ENCODE measurements at places on chromosomes 1 and 21.
A peak's percentile ranks its signal among the peaks of the same experiment; 100 is the strongest.

DNA sequence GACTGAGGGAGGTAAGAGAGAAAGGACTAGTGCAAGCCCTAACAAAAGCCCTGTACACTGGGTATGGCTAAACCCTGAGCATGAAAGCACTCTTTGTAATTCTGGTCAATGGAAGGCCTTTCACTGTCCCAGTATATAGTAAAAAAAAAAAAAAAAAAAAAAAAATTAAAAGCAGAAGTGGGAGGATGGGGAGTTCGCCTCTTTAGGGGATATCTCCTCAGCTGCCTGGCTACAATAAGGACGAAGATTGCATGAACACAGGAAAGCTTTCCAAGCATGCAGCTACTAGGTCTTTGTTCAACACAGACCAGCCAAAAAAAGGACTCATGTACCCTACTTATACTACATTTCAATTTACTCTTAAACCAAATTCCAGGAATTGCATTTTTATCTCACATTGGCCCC lies 59.1 kb downstream of the EIF4G3 start:
- no peaks in the 10 kb centered on the region for H3K36me3 ChIP-seq
- H3K27ac ChIP-seq: peak overlapping the region; percentile 55
- no peaks in the 10 kb centered on the region for H3K27me3 ChIP-seq
- H3K4me1 ChIP-seq: peaks cover 13% of the 10 kb centered on the region
- DNase-seq: peak; percentile 47

GRCh38 chr21:42298237-42298636 lies 17.0 kb downstream of the TFF3 start:
- H3K4me1 ChIP-seq: peaks cover 21% of the 10 kb centered on the region
- no peak for DNase-seq
- no peak overlapping the region for H3K4me3 ChIP-seq
- no peaks in the 10 kb centered on the region for H3K27me3 ChIP-seq
- H3K27ac ChIP-seq: no peak overlapping the region

- no peak for DNase-seq
- H3K27me3 ChIP-seq: no peaks in the 10 kb centered on the region
- no peak overlapping the region for H3K27ac ChIP-seq
- no peaks in the 10 kb centered on the region for H3K4me1 ChIP-seq
These were observed 147.4 kb downstream of the ZNF281 start for GRCh38 chr1:200262326-200262965.

- H3K27ac ChIP-seq: no peak overlapping the region
- H3K36me3 ChIP-seq: no peaks in the 10 kb centered on the region
- DNase-seq: no peak
- no peak overlapping the region for H3K4me3 ChIP-seq
These were observed 101.4 kb downstream of the SIPA1L2 start for GRCh38 chr1:232528472-232529089.

DNA sequence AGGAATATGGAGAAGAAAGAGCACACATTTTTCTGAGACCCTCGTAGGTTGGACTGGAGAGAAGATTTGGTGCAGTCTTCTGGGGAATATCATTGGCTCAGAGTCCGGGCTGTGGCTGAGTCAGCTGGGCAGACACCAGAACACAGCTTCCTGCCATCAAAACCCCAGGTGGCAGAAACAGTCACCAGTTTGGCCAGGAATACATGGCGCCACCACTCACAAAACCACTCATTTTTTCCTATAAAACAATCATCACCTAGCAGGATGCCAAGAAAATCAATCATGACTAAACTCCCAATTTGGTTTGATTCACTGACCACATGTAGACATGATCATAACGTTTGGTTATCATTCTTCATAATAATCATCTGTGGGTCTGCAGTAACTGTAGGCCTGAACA lies 178.1 kb upstream of the PBX1 start:
- no peak overlapping the region for H3K4me3 ChIP-seq
- H3K36me3 ChIP-seq: no peaks in the 10 kb centered on the region
- no peak for DNase-seq
- H3K27ac ChIP-seq: no peak overlapping the region

GRCh38 chr1:15843826-15844572 lies 3.5 kb upstream of the SPEN start:
- H3K36me3 ChIP-seq: no peaks in the 10 kb centered on the region
- no peak overlapping the region for H3K27ac ChIP-seq
- peak; percentile 93 for DNase-seq
- peaks cover 9% of the 10 kb centered on the region for H3K4me1 ChIP-seq
- H3K27me3 ChIP-seq: no peaks in the 10 kb centered on the region
- H3K4me3 ChIP-seq: peak overlapping the region; percentile 29

- no peaks in the 10 kb centered on the region for H3K36me3 ChIP-seq
- H3K4me1 ChIP-seq: no peaks in the 10 kb centered on the region
- no peak overlapping the region for H3K4me3 ChIP-seq
- H3K27me3 ChIP-seq: no peaks in the 10 kb centered on the region
These were observed 72.6 kb upstream of the ARHGEF16 start for GRCh38 chr1:3381901-3382300.

DNA sequence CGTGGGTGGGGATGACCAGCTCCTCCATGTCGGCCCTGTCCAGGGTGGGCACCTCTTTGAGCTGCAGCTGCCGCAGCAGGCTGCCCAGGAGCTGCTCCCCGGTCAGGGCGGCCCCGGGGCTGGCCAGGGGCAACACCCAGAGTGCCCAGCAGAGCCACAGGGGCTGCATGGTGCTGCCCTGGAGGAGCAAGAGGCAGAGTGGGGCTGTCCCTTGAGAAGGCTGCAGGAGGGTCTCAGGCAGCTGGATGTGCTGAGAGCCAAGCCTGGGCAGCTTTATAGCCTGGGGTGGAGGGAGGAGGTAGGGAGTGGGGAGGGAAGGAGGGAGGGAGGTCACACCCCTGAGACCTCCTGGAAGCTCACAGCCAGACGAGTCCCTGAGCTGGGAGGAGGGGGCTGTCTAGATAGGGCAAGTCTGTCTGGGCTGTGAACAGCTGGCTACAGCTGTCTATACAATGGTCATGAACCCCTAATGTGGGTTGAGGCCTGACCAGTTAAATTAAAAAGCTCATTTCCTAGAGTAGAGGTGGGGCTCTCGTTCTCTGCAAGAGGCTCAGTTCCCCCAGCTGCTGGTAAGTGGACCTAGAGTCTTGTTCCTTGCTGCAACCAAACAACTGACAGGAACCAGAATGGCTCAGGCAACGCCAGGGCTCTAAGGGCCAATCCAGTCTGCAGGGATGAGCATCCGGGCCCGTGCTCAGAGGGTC lies at the start of gene LEFTY1:
Gene LEFTY1, minus strand, starts transcription at position 249 of the 704 bp plus-strand sequence. Its CDS starts 80 bp downstream, at position 169.
- no peak within 1 kb of the TSS for H3K27ac ChIP-seq
- DNase-seq: no peak
- no peaks in the 10 kb centered on the region for H3K4me1 ChIP-seq
- H3K36me3 ChIP-seq: no peaks in the 10 kb centered on the region
- H3K27me3 ChIP-seq: peaks cover 61% of the 10 kb centered on the region

- no peak overlapping the region for H3K27ac ChIP-seq
These were observed 54.7 kb downstream of the ROR1 start for GRCh38 chr1:63828322-63829044.

- H3K36me3 ChIP-seq: no peaks in the 10 kb centered on the region
- H3K27me3 ChIP-seq: peaks cover 35% of the 10 kb centered on the region
These were observed 1.1 kb downstream of the PLXNA2 start for GRCh38 chr1:208242941-208243526.

- H3K27me3 ChIP-seq: no peaks in the 10 kb centered on the region
- H3K4me1 ChIP-seq: no peaks in the 10 kb centered on the region
- H3K27ac ChIP-seq: no peak overlapping the region
- no peaks in the 10 kb centered on the region for H3K36me3 ChIP-seq
These were observed 9.8 kb downstream of the UBASH3A start for GRCh38 chr21:42413500-42413899.

DNA sequence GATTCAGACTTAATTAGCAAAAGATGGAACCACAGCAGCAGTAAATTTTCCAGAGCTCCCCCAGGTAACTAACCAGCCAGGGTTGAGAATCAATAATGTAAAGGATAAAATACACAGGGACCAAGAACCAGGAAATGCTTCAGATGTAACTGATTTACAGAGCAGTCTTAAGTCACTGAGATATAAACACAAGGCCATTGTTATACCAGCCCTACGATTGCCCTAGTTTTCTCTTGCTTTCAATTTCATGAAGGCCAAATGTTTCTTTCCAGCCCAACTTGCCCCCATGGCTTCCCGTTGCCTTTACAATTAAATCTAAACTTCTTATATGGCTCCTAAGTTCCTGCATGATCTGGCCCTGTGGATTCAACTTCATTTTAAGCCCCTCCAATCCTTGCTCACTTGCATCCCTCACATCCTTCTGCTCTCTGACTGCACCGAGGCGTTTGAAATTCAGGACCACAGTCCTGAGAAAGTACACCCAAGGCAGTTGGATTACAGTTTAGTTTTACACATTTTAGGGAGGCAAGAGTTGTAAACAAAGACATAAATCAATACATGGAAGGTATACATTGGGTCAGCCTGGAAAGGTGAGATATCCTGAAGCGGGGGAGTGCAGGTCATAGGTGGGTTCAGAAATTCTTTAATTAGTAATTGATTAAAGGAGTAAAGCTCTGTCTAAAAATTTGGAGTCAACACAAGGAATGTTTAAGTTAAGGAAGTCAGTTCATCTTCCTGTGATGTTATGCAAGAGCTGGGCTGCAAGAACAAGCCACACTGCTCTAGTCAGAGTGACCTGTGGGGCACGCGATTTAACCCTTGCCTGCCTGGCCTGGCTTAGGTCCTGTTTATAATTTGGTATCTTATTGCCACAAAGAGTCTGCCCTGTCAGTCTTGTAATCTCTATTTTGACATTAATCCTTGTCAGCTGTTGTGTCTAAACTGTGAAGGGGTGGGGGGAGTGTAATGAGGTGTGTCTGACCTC lies 69.9 kb upstream of the COG2 start:
- H3K36me3 ChIP-seq: no peaks in the 10 kb centered on the region
- no peak overlapping the region for H3K4me3 ChIP-seq
- DNase-seq: no peak
- H3K4me1 ChIP-seq: peaks cover 9% of the 10 kb centered on the region
- H3K27ac ChIP-seq: no peak overlapping the region

GRCh38 chr1:244963231-244963826 lies 99.0 kb upstream of the HNRNPU start:
- peaks cover 4% of the 10 kb centered on the region for H3K4me1 ChIP-seq
- DNase-seq: no peak
- no peak overlapping the region for H3K27ac ChIP-seq
- no peak overlapping the region for H3K4me3 ChIP-seq
- no peaks in the 10 kb centered on the region for H3K36me3 ChIP-seq
- H3K27me3 ChIP-seq: no peaks in the 10 kb centered on the region

DNA sequence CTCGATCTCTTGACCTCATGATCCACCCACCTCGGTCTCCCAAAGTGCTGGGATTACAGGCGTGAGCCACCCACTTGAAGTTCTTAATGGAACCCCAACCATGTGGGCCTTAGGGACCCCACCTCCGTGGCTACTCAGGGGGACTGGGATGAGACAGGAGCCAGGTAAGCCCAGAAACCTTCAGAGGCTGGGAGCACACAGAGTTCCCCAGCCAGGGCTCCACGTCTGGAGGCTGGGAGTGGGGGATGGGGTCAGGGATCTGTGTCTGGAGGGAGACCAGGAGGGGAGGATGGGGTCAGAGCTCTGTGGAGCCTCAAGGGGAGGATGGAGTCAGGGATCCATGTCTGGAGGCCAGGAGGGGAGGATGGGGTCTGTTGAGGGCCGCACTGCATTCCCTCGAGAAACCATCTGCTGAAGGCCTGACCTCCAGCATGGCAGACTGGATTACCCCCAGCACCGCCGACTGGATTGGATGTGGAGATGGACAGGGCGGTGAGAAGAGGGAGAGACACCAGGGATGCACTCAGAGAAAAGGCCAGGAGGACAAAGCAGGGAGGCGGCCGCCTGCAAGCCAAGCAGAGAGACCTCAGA lies 2.1 kb upstream of the FTCD start:
- no peak for DNase-seq
- no peak overlapping the region for H3K27ac ChIP-seq
- no peak overlapping the region for H3K4me3 ChIP-seq
- no peaks in the 10 kb centered on the region for H3K36me3 ChIP-seq

DNA sequence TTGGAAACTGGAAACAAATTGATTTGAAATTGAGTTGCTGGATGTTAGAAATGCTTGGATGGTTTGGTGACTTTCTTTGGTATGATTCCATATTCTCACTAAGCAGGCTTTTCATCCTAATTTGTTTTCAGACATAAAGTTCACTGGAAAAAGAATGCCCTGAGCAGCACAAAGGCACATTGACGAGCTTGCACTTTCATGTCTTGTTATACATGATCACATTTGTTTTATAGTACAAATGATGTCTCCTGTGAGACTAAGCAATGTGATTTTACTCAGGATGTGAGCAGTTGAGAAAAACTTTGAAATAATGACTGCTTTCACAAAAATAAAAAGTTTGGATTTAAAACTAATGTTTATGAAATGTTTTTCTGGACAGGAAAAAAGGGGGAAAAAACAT lies 63.6 kb downstream of the KCNT2 start:
- H3K4me3 ChIP-seq: no peak overlapping the region
- H3K36me3 ChIP-seq: no peaks in the 10 kb centered on the region
- DNase-seq: no peak
- H3K27me3 ChIP-seq: no peaks in the 10 kb centered on the region
- H3K4me1 ChIP-seq: no peaks in the 10 kb centered on the region
- no peak overlapping the region for H3K27ac ChIP-seq

DNA sequence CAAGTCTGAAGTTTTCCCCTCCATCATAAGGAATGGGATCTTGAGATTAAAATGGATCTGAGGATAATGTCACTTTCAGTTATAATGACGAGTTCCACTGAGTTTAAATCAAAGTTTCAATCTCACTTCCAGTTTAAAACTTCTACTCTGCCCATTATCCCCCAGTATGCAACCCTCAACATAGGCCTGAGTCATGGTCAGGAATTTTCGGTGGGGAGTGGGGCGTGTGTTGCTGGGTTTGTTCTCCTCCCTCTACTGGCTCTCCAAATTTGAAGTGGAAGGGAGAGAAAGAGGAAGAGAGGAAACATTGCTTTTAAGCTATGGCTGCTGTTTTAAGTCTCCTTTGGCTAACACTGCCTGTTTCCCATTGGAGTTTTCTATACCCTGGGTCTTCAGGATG lies 152.9 kb downstream of the TM2D1 start:
- no peak overlapping the region for H3K27ac ChIP-seq
- peaks cover 4% of the 10 kb centered on the region for H3K4me1 ChIP-seq
- H3K36me3 ChIP-seq: no peaks in the 10 kb centered on the region
- no peak for DNase-seq
- no peak overlapping the region for H3K4me3 ChIP-seq

DNA sequence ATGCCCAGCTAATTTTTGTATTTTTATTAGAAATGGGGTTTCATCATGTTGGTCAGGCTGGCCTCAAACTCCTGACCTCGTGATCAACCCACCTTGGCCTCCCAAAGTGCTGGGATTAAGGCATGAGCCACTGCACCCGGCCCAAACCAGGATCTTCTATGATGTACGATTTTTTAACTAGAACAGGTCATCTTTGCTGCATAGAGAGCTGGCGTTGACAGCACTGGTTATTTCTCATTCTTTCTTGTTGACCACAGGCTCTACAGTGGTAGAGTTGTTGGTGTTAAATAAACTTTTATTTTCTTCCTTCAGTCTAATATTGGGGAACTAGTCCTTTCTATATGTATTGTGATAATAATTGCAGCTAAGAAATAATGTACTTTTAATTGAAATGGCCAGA lies 3.8 kb upstream of the MAB21L3 start:
- no peak overlapping the region for H3K27ac ChIP-seq
- no peaks in the 10 kb centered on the region for H3K36me3 ChIP-seq
- H3K4me3 ChIP-seq: no peak overlapping the region

- H3K27me3 ChIP-seq: no peaks in the 10 kb centered on the region
- H3K4me3 ChIP-seq: no peak overlapping the region
- no peaks in the 10 kb centered on the region for H3K4me1 ChIP-seq
- H3K27ac ChIP-seq: no peak overlapping the region
These were observed 84.1 kb downstream of the DMRTB1 start for GRCh38 chr1:53543130-53543777.

Measured in neural progenitor cell (in vitro differentiated cells).